Progenitor cell of endocrine pancreas (in vitro differentiated cells): ENCODE measurements at places on chromosomes 12 and 14. TPM values are rescaled to one million over a fixed set of nuclear protein-coding genes. Genes with fewer than 3 reads are reported as not detected.

Gene RNASE3
- not detected in 2 replicates for total RNA-seq

Gene TAS2R31
- total RNA-seq = 8.6 and 10.3 TPM in 2 replicates

Gene PRKD1
- 23.6 and 29.9 TPM in 2 replicates for total RNA-seq

DNA sequence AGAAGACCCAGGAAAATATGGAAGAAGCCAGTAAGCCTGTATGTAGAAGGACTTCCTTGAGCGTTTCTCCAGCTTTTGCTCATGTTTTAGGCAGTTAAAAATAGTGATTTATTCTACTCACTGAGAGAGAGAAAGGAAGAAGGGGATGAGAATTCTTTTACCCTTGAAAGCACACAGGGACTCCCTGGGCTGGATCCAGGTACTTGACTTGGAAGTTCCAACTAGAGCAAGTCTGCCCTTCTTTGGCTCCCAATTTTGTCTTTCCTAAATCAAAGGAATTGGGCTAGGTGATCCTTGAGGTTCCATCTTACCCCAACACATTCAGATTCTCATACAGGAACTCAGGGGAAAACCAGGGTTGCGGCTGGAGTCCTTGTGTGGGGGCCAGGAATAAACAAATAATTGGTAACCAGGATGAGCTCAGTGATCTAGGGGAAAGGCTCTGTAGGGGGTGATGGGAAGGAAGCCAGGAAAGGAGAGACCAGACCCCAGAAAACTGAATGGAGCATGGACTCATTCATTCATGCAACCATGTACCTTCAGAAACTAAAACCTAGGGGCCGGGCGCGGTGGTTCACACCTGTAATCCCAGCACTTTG, 11.5 kb upstream of the ITGA5 start:
- DNase-seq = no peak

DNA sequence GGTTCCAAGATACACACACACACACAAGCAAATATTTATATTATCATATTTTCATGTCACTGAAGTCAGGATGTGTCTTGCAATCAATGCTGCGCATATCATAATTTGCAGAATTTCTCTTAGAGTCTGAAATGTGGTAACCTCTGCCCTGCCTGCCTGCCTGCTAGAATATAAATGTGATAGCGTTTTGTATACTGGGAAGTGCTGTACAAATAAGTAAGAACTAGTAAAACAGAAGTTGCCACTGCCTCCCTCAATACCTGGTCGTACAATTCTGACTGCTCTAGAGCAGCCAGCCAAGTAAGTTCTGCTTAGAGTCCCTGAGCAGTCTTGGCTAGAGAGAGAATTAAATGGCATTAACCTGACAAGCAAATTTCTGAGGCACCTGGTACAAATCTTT, 83.9 kb upstream of the NTF3 start:
- DNase-seq = no peak

- no peak for DNase-seq
These were observed 110.3 kb downstream of the ADGRD1 start for GRCh38 chr12:131063960-131064359.

GRCh38 chr14:41607966-41608663, 1.4 kb downstream of the LRFN5 start:
- peak; percentile 14 for DNase-seq

DNA sequence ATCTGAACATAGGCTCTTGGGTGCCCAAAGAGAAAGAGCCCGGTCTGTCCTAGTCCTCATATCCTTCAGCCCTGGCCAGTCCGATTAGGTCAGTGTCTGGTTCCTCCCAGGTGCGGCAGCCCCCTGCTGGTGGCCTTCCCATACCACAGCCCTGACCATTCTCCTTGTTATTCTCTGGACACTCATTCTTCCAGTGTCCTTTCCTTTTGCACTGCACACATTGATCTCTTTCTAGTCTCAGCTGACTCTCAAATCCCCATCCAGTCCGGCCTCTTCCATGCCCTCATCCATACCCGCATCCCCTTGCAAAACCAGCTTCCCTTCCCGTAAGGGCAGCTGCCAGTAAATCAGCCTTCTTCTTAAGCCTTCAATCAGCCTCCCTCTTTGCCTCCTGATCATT, 1316.3 kb downstream of the TMEM121 start:
- DNase-seq = no peak

DNA sequence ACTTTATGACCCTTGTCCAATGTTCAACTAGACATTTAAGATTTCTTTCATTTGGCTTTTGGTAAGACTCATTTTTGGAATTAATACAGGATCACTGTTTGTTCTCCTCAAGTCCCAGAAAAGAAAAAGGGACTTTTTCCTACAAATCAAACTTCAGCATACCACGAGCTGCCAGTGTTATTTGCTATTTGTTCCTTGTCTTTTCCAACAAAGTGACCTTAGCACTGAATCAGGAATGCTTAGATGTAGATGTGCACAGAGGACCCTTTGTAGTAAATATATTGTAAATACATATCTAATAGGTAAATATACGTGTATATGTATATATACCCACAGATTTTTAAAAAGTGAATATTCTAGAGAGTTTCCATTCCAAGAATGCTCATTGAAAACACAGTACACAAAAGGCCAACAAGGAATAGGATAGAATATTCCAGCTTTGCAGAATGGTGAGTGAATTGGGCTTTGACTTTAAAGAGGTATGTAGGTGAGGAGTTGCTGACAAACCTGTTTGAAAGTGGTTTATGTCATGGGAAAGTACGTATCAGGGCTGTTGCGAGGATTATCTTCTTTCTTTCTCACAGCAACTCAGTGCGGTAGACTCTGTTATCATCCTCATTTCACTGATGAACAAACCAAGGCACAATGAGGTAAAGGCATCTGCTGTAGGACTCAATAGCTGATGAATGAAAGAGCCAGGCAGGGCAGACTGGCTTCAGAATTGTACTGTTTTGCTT, 65.0 kb downstream of the HMGA2 start:
- DNase-seq = no peak

DNA sequence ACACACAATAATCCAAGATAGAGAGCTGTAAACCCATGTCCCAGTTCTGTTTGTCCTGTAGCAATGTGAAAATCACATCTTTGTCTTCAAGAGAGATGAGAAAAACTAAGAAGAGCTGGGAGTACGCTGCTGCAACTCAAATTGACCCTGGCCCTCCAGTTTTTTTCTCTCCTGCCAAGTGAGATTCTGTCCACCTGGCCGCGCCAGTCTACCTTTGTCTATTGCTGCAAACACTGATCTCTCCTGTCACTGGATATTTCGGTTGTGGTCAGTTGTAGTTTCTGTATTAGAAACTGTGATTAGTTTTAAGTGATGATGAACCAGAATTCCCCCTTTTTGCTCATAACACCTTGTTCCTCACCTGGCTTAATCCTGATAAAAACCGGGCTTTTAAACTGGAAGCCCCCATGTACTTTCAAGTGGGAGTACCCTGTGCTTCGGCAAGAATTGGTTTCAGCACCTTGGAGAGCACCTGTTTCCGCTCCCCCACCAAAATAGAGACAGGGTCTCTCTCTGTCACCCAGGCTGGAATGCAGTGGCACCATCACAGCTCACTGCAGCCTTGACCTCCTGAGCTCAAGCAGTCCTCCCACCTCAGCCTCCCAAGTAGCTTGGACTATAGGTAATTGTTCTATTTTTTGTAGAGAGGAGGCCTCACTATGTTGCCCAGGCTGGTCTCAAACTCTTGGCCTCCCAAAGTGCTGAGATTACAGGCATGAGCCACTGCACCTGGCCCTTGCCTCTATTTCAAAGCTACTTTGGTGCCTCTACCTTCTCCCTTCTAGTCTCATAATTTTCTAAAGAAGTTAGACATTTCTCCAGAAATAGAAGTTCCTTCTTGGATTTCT, 156.8 kb downstream of the PHETA1 start:
- peak; percentile 30 for DNase-seq

GRCh38 chr12:95637010-95637409, 85.7 kb upstream of the USP44 start:
- DNase-seq = no peak

DNA sequence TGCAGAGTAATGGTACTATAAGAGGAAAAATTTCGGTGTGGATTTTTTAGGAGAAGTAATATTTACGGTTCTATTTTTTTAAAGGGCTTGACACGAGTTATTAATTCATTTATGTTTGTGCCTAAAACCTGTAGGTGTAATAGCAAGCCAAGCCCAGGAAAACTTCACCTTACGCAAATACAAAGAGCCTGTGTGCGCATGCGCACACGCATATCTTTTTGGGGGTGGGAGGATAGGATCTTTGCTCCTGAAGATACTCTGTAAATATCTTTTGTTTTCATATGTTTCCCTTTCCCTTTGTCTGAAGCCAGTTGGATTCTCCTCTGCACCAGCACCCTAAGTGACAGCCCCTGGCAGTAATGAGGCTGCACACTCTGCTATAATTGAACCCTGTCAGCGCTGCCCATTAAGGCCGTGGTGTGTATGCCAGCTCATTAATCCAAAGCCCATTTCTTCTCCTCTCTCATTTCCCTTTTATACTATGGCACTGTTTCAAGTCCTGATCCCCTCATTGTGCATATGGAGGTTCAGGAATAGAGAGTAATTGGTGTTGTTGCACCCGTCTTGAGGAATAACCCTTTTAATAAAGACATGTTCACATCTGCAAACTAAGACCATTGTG, 327.2 kb upstream of the E2F7 start:
- DNase-seq = no peak

DNA sequence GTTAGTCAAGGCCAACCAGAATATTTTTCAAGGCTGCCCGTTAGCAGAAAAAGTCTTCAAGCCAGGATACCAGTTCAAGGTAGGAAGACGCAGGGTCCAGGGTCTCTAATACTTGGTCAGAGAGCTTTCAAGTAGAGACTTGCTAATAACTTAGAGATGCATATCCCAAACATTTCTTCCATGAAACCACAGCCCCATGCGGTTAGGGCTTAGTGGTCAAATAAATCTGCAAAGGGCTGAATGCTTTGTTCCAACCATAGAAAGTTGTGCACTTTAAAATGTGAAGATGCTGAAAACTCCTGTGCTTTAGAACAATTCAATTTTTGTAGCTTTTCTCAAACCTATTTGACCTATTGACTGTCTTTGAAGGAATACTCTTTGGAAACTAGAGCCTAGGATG, 208.9 kb downstream of the PIK3C2G start:
- DNase-seq = no peak
